ENCODE measurements at places on chromosomes 7 and 10. TPM values are rescaled to one million over a fixed set of nuclear protein-coding genes. Genes with fewer than 3 reads are reported as not detected.
A peak's percentile ranks its signal among the peaks of the same experiment; 100 is the strongest.

The FAM237B gene
- not detected for total RNA-seq

The PODXL gene
- 717 TPM for total RNA-seq

The LBX1 gene
- not detected for total RNA-seq

The GBX1 gene
- total RNA-seq, result not detected

The GSAP gene
- total RNA-seq, result 0.72 TPM

The IL15RA gene
- total RNA-seq, result 0.35 TPM

The ASZ1 gene
- total RNA-seq, result not detected

The IGF2BP3 gene
- 112 TPM for total RNA-seq

DNA sequence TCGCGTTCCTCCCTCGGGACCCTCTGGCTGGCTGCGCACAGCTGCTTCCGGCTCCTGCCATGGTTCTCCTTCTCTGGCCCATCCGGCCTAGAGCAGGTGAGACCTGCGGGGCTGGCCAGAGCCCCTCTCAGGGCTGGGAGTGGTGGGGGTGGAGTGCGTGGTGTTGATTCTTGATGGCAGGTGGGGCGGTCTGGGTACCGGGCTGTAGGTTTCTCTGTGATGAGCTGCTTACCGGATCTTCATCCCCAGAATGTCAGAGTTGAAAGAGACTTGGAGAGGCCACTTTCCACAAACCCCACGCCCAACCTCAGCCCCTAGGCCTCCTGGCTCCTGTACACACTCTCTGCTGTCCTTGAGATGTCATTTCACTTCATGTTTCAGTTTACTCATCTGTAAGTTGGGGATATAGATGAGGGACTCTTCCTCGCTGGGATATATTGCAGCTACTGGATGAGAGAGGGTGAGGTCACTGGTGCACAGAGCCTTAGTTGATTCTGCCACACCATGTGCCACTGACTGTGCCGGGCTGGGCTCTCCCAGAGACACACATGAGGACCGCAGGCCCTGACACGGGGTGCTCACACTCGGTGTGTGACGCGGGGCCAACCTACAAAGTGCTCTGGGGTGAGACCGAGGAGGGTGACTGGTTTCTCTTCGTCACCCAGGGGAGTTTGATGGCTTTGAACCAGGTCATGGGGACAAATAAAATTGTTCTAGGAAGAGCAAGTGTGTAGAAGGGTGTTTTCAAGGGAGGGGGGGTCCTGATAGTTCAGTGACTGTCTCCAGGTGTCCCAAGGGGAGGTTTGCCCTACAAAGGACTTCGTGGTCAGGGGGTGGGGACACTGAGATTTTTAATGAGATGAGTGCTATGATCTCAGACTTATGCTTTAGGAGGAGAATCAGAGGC lies 29.5 kb downstream of the ZNF775 start:
- DNase-seq, result no peak

GRCh38 chr7:119184124-119184788 lies 959.8 kb downstream of the ANKRD7 start:
- no peak for DNase-seq

DNA sequence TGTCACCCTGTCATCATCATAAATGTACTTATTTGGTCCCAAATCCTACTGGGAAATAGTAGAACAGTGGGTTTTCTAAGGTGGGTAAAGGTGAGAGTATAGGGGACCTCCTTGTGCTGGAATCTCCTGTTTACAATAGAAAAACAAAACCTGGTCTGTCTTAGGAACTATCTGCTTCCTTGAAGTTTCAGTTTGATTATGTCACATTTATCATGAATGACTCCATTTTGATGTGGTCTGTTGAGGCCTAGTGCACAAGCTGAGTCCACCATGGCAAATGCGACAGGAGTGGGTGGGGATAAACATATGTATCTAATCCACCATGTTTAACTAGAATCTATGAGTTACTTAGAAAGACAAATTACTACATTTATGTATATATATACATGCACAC lies 13.0 kb upstream of the REPIN1 start:
- DNase-seq, result no peak

DNA sequence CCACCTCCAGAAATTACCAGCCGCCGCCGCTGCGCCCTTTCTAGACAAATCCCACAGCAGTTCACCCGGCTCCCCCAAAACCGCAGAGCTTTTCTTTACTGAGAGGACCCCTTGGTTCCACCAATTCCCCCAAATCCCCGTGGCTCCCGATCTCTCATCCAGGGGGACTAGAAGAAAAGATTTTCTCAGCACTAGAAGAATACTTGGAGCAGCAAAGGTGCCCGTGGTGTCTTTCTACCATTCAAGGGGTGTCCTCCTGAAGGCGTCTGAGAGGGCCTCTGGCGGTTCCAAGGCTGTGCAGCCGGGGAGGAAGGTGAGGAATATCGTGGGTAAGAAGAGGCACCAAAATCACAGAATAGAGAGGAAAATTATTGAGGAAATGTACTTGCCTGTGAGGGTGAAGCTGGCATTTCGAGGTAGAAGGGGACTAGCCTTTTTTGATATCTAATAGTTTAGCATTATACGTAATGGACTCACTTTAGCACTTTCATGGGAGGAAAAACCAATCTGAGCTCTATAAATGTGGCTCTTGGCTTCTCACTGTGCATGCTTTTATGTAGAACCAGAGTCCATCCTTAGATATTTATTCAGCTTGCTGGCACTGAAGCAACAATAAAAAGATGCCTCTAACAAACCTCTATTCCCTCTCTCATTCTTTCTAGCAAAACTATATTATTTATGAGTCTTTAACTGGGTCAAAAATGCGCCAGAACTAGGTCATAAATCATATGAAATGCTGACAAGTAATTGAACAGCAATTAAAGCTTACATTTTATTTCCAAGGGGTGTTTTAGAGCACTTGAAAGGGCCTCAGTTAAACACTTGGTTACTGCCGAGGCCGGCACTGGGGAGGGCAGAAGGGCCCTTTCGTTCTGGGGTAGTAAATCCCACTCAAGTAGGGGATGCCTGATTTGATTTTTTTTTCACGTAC lies 13.8 kb upstream of the HOXA2 start:
- DNase-seq, result no peak

DNA sequence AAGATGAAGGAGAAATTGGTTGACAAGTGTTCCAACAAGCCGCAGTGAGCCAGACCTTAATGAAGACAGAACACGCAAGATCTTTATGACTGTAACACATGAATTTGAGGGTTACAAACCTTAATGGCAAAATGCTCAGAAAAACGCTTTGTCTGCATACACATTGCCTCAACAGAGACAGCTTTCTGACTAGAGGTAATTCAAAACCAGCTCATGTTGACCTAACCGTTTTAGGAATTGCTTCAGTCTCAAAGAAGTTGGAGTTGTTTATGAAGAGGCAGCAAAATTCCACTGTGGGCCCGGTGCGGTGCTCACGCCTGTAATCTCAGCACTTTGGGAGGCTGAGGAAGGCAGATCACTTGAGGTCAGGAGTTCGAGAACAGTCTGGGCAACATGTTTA lies 2.2 kb upstream of the GTF2I start:
- DNase-seq, result no peak

DNA sequence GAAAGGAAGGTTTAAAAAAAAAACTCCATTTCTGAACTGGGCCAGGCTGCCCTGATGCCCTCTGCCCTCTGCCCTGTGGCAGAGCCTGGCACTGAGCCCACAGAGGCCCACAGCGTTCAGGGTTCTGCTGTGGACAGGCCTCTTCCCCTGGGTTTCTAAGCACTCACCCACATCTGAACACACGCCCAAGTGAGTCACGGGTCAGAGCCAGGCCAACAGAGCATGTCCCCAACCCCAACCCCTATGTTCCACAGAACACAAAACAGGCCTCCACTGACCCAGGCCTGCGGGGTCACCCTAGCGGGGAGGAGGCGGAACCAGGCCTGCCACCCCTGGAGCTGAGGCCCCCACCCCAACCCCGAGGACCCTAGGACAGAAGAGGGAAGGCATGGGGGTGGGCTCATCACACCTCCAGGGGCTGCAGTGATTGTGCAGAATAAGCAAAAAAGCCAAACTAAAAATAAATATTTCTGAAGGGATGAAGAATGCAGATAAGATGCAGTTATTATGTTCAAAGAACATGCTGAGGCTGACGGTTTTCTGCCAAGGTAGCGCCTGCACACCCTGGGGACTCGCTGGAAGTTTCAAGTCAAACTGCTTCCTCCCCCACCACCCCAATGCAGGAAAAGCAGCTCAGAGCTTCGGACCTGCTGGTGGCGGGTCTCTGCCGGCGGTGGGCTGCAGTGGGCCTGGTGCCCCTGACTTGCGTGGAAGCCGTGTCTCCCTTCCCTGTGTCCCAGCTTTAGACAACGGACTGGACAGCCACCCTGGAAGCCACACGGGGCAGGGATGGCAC lies 5.4 kb downstream of the WDR86 start:
- peak; percentile 32 for DNase-seq

GRCh38 chr10:37434091-37434490 lies 308.7 kb downstream of the ANKRD30A start:
- DNase-seq, result no peak

DNA sequence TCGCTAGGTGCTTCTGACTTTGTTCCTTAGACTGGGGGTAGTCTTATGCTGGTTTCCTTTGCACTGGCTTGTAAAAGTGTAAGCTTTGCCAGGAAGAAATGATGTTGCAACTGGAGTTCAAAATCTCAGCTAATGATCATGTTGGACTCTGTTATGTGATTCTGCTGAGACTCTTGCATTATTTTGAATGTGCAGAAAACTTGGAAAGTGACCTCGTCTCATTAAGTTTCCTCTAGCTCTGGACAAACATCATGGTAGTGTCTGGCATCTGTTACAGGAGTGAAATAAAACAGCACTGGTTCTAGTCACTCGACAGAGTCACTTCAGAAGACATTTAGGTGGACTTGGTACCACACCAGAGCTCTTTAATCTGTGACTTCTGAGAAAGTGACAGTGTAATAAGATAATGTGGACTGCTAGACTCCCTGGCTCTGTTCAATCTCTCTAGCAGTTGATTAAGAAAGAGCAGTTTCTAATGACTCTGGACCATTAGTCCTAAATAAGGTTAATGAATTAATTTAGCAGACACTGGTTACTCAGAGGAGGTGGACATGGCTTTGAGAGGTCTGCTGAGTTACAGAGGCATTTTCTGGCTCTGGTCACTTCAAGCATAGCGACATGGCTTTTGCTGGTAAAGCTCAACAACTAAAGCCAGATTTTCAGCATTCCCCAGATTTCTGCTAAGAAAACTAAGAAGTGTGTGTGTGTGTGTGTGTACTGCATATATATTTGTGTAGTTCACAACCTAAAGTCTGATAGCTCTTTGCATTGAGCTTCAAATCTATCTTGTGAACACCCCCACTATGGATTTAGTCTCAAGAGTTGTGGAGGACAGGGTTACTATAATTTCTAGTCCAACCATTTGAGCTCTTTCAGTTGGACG lies 2.0 kb downstream of the NRP1 start:
- DNase-seq, result no peak

- DNase-seq, result peak; percentile 68
Observed at GRCh38 chr10:102735065-102735562, 8.6 kb upstream of the WBP1L start.

- DNase-seq, result no peak
Observed at GRCh38 chr7:49822856-49823255, 49.4 kb downstream of the VWC2 start.

DNA sequence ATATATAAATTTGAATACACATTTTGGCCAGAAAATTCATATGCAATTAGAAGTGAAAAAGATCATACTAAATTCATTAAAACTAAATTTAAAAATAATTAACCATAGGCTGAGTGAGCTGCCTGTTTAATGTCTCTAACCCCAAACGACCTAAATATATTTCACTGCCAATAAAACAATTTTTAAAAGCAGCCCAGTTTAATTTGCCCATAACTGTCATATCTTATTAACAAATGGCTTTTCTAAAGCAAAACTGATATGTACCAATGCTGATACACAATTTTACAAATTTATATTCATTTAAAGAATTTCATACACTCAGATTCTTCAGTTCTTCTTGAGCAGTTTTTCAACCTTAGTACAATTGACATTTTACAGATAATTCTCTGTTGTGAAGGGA lies 99.9 kb downstream of the CACNA2D1 start:
- DNase-seq, result no peak

DNA sequence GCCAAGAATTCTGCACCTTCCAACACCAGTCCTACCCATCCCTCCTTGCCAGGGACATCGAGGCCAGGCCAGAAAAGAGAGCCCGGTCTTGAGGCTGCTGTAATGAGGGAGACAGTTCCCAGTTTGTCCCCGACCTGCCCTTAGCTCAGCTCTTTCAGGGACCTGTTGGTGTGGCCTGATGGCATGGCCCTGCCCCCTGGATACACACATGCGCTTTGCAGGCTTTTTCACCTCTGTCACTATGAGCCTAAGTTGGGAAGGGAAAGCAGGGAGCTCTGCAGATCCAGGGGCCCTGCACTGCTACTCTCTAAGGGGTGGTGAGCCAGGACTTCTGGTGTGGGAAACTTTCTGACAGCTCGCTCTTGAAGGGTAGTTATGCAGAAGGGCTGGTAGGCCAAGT lies 2.1 kb downstream of the SCD start:
- DNase-seq, result no peak

DNA sequence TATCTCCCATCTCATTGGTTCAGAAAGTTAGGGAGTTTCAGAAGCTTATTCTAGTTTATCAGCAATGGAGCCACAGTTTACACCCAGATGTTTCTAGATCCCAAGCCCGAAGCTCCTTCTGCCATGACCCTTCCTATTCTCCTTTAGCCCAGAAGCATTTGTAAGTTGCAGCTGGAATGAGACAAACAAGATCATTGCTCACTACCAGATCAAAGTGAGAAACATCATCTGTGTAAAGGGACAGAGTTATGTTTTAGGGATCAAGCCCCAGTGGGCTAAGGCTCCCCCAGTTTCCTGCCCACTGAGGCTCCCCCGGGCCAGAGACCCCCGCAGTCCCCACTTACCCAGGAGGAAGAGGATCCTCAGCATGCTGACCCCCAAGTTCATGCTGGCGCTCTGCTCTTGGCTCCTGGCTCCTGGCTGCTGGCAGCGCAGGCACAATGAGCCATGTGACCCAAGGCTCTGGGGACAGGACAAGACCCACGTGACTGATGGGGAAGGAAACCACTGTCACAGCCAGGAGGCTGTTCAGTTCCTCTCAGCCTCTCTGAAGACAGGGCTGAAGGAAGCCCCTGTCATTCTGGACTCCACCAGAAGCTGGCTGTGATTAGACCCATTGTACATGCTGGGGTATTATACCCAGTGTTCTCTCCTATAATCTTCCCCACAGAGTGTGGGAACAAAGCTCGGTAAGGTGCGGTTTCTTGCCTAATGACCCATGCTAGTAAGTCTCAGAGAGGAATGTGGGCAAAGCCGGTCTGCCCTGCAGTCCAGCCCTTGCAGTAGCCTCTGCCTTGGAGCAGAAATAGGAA lies at the start of gene TMEM273:
TMEM273 (minus strand) TSS at position 442 of the 812 bp plus-strand sequence; CDS start at position 387, 55 bp downstream.
- no peak for DNase-seq
